ENCODE measurements at places on chromosomes 6 and 20.

DNA sequence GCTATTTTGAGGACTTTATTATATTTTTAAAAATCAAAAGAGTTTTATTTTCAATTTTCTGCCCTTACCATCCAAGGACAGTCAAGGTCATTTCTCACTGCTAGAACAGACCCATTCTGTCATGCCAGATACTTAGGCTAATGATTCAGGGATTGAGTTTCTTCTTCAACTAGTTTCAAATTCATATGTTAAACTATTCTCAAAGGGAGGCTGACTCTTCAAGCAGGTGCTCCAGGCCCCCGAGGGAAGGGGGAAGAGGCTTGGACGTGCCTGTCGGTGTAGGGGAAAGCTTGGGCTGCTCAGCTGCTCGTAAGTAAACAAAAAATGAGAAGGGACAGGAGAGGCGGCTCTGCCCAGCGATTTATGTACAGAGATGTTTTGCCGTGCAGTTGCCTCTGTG lies 69.4 kb upstream of the MYLIP start:
- DNase-seq = no peak

DNA sequence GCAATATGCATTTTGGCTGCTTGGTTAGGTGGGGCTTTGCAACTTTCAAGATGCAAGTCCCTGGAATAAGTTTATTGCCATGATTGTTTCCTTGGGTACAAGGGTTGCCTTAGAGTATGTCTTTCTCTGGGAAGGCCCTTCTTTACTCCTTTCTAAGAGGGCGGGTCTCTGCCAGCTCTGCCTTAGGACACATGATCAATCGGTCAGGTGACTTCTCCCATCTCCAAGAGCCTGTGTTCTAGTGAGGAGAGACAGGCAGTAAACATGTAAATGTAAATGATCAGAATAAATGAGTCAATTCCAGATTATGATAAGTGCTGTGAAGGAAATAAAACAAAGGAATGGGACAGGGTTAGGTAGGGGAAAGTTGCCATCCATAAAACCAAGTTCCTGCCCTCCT lies 43.2 kb upstream of the BCAS1 start:
- no peak for DNase-seq

DNA sequence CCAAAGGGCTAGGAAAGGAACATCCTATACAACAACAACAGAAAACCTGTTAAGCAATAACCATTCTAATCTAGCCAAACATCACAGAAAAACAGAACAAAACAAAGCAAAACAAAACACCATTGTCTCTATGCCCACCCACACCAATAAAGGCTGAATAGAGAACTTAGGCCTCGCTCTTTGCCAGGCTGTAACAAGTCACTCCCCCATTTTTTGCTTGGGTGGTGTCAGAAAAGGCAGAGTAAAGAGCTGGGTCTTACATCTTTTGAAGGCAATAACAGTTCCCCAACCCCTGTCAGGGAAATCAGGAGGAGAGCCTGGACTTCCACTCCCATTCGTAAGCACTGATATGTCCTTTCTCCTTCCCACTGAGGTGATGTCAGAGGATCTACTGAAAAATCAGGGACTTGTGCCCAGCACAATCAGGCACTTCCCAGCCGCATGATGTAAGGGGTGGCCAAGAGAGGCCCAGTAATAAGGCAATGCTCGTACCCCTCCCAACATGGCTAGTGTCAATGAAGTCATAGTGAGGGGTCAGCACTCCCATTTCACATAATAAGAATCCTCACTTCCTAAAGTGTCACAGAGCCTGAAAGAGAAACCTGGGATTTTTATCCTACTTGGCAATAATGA lies 31.0 kb downstream of the THEMIS start:
- DNase-seq = no peak

GRCh38 chr6:25009393-25009710 lies 73.6 kb upstream of the RIPOR2 start:
- DNase-seq = no peak

DNA sequence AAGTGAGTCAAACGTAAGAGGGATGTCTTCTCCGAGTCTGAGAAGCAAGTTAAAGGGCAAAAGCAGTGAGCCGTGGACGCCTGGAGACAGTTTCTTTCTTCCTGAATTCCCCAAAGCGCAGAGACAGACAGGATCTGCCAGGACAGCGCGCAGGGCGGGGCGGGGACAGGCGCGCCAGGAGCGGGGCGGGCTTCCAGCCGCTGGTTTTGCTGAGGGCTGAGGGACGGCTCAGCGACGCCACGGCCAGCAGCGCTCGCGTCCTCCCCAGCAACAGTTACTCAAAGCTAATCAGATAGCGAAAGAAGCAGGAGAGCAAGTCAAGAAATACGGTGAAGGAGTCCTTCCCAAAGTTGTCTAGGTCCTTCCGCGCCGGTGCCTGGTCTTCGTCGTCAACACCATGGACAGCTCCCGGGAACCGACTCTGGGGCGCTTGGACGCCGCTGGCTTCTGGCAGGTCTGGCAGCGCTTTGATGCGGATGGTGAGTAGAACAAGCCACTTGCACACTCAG lies at the start of gene SCGN:
SCGN (plus strand) TSS at position 209 of the 509 bp plus-strand sequence; CDS start at position 398, 189 bp downstream.
- DNase-seq = peak; percentile 57

- DNase-seq = no peak
These were observed 8.1 kb downstream of the PTPN1 start for GRCh38 chr20:50518270-50518721.

GRCh38 chr6:147603392-147604081 lies 95.0 kb downstream of the SAMD5 start:
- no peak for DNase-seq

DNA sequence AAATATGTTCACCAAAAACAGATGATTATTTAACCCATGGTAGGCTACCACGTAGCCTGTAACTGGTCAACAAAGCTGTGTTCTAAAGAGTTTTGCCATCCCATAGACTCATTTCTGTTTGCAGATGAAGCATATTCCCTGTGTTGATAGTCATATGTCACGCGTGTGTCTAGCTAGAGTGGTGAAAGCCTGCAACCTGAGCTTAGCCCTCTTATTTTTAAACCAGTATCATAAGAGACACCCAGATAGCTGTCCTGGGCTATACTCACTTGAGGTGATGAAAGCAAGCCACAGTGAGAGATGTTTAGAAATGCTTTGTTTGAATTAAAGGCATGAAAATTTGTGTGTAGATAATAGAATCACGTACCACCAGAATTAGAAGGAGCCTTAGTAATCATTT lies 307.8 kb downstream of the ZFAND3 start:
- DNase-seq = no peak

DNA sequence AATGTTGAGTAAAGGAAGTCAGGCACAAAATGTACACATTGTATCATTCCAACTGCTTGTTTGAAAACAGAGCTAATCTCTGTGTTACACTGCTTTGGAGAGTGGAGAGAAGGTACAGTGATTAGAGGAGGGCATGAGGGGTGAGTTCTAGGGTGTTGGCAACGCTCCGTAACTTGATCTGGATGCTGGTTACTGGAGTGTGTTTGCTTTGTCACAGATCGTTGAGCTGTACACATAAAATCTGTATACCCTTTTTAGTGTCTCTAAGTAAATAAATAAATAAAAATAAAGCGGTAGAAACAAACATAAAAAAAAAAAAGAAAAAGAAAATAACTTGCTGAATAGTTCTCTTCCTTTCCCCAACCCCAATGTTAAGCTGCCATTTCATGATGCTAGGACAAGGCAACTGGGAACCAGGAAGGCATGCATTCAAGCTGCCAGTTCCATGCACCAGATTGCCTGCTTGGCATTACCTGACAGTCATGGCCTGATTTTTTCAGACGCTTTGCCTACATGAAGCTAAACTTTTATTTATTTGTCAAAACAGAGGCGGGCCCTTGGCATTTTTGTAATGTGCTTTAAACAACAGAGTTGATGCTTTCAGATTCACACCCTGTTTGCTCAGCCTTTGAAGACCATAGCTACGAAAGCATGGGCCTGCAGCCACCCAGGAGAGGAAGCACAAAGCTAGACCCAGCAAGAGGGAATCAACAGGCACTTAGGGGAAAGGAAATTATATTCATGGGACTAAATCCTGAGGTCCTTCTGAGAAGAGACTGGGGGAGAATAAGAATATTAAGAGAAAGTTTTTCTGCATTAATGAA lies 21.2 kb downstream of the TNFRSF21 start:
- DNase-seq = no peak

DNA sequence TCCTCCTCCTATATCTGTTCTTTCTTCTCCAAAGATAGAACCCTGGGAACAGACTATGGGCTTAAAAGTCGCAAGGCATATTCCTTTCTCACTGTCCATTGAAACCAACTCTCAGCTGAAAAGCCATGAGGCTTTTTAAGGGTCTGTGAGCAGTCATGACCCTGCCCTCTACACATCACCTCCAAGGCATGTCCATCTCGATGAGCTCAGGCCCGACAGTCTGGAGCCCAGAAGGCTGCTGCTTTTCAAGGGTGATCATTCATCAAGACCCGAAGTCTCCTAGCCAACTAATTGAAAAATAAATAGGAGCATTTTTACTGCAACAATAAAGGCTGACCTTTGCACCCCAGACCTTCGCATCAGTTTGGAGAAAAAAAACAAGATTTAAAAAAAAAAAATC lies 378.8 kb upstream of the NRSN1 start:
- DNase-seq = no peak

DNA sequence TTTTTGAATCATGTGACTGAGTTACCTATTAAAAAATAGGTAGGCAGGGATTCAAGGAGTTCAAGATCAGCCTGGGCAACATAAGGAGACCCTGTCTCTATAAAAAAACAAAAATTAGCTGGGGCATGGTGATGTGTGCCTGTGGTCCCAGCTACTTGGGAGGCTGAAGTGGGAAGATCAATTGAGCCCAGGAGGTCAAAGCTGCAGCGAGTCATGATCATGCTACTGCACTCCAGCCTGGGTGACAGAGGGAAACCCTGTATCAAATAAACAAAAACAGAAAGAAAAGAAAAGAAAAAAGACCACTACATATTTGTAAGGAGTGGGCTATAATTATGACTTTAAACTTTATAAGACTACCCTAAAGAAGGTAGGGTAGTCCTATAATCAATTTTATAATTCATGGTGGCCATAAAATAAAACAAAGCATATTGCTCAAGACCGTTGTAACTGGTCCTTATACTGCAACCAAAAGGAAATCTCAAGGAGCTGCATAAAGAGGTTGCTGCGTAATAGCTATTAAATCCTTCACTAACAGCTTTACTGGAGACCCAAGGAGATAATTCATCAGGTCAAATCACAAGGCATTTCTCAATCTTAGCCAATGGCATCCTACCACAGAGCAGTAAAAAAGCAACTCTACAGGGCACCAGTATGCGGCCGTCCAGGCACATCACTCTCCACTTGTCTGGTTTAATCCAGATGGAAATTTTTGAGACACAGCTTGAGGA lies 13.5 kb downstream of the PIGU start:
- DNase-seq = no peak

GRCh38 chr6:89818977-89819335 lies 638 bp downstream of the MDN1 start:
- peak; percentile 24 for DNase-seq

GRCh38 chr6:161274898-161275297 lies 1.0 kb upstream of the AGPAT4 start:
- no peak for DNase-seq

DNA sequence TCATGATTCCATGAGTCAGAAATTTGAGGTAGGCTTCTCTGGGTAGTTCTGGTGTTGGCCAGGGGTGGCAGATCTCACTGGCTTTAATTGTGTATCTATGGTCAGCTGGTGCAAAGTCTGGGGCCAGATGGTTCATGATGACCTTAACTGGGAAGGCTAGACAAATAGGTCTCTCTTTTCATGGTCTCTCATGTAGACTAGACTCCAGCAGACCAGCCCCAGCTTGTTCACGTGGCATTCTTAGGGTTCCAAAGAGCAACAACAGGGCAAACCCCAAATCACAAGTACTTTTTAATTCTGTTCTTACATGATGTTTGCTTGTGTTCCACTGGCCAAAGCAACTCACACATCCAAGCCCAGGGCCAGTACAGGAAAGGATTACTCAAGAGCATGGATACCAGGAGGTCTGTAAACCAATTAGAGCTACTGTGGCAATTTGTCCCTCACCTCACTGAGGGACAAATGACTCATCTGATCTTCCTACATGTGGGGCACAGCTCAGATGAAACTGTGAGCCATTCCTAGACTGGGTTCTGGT lies 79.5 kb upstream of the PBOV1 start:
- no peak for DNase-seq

- no peak for DNase-seq
These were observed 36.9 kb upstream of the NT5E start for GRCh38 chr6:85412911-85413430.

GRCh38 chr6:168413856-168414255 lies 27.1 kb upstream of the SMOC2 start:
- no peak for DNase-seq

GRCh38 chr6:93433592-93433991 lies 14.2 kb upstream of the EPHA7 start:
- no peak for DNase-seq

- DNase-seq = no peak
These were observed 41.7 kb upstream of the EMILIN3 start for GRCh38 chr20:41408156-41408794.

DNA sequence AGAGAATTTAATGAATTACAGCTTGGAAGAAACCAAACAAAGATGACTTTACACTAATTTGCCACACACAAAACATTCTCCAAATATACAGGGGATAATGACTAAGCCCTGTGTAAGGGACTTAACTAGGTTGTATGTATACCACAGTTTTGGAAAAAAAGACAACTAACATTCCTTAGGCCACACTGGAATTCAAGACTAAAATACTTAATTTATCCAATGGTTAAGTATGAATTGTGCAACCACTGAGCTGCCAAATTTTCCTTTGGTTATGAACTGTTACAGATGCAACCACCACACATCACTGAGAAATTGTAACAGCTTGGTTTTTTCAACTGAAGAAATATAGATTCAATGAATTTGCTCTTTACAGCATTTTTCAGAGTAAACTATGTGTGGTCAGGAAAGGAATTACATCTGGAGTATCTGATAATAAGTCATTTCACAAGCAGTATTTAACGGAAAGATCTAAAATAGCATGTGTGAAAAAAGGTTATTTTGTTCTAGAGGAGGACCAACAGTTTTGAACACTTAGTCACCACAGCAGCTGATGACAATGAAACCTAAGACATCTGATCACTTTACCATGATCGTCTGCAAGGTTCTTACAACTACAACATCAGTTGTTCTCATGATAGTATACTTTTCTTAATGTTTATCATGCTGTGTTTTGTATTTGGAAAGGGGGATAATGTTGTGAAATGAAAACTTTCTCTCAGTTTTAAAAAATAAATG lies 318.8 kb downstream of the BCKDHB start:
- no peak for DNase-seq

GRCh38 chr20:31514154-31515071 lies at the start of gene HM13:
HM13 (plus strand) TSS chr20:31514442; CDS start chr20:31514552, 110 bp downstream.
- peak; percentile 97 for DNase-seq

DNA sequence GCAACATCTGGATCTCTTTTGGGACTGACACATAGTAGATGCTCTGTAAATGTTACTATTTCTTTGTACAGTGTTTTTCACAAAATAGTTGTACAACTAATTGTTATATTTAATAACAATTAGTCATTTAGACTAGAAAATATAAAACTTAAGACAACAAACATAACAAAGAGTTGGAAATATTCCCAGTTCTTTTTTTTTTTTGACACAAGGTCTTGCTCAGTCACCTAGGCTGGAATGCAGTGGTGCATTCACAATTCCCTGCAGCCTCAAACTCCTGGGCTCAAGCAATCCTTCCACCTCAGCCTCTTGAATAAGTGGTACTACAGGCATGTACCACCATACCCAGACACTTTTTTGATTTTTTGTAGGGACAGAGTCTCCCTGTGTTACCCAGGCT lies 105.8 kb downstream of the UTRN start:
- DNase-seq = no peak

- no peak for DNase-seq
These were observed 61.5 kb upstream of the CD93 start for GRCh38 chr20:23147647-23147963.

- DNase-seq = peak; percentile 11
These were observed 1.1 kb upstream of the SLC22A23 start for GRCh38 chr6:3457710-3458602.

Data from suppressor macrophage (primary cell).